Stimulated activated CD4-positive, alpha-beta T cell treated with anti-CD3 and anti-CD28 coated beads, TNF-alpha, amount 100 ng/mL, for 1 hour (primary cell): ENCODE measurements at places on chromosomes 12 and 14.

GRCh38 chr14:89616425-89616824, 199.4 kb upstream of the FOXN3 start:
- DNase-seq = no peak

DNA sequence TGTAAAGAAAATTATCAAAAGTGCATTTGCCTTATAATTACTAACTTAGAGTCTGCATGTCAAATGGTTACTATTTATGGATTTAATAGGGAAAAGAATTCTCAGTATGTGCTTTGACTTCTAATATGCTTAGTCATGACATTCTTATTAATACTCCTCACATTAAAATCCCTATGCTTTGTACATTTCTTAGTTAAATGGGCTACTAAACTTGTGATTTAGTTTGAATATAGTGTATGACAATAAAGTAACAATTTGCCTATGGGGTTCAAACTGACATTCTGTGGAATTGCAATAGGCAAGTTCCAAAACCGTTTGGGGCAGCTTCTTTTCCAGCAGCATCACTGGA, 361.9 kb upstream of the TMTC1 start:
- no peak for DNase-seq

- no peak for DNase-seq
Observed at GRCh38 chr14:75249958-75250336, 28.7 kb upstream of the FOS start.

DNA sequence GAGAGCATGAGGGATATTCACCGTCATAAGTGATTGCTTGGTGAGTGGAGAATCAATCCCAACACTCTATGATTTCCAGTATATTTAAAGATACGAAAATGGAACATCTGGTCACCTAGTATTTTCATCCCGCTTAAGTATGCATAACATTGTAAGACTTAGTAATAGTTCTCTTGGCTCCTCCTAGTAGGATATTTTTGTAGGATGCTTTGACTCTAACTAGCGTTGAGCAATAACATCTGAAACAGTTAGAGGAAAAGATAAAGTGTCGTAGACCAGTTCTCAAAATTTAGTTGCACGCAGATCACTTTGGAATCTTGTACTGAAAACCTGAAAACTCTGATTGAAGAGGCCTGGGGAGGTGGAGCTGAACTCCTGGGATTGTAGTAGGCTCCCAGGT, 7.6 kb downstream of the SAMD4A start:
- DNase-seq = no peak
